Stimulated activated CD8-positive, alpha-beta memory T cell treated with anti-CD3 and anti-CD28 coated beads, Interleukin-4, amount 100 ng/mL, for 24 hours (primary cell): ENCODE measurements at places on chromosomes 4 and X.

GRCh38 chr4:150006197-150006596, 72.0 kb upstream of the DCLK2 start:
- DNase-seq, result no peak

DNA sequence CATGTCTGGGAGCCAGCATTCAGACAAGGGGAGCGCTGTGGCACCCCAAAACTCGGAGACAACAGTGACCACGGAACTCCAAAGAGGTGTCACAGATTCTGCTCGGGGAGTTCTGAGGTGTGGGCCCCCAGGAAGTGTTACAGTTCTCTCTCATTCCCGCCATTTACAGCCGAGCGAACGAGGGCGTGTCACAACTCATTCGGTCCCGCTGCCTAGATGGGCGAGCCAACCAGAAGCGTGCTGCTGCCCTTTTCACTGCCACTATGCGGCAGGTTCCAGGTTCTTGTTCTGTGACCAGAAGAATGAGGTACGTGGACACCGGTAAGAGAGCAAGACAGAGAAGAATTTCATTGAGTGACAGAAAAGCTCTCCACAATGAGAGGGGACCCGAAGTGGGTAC, 1370.6 kb upstream of the AGA start:
- no peak for DNase-seq

- no peak for DNase-seq
These were observed 25.8 kb downstream of the DOCK11 start for GRCh38 chrX:118521435-118521834.

GRCh38 chrX:133402830-133403625, 12.3 kb downstream of the GPC4 start:
- DNase-seq, result no peak

DNA sequence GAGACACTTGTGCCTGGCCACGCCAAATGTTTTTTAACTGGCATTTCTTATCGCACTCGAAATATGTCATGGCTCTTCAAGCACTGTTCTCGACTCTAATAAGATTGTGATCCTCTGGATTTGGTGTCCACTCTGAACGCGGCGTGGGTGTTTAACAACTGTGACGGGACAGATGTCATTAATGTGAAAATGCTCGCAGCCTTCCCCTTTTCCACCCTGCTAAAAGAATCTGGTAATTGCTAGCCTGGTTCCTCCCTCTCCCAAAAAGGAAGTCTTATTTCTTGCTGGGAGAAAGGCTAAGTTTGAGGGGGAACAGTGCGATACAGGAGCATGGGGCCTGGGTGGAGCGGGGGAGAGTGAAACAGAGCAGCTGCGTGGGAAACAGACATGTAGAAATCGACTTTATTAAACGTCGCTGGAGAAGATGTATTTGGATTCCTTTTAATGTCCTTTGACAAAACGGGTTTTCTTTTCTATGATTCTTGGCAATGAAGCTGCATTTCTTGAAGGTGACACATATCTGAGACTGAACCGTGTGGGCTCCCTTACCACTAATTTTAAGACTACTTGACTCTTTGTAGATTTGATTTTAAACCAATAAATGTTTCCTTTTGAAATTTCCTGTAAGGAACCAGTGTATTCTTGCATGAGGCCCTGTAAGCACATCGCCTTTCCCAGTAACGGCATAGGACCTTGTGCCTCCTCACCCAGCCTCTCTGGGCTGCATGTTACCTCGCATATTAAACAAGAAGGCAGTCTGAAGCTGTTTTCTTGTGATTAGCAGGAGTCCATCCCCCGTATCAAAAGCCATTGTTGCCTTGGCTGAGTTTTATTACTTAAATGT, 17.8 kb downstream of the TBC1D1 start:
- no peak for DNase-seq

DNA sequence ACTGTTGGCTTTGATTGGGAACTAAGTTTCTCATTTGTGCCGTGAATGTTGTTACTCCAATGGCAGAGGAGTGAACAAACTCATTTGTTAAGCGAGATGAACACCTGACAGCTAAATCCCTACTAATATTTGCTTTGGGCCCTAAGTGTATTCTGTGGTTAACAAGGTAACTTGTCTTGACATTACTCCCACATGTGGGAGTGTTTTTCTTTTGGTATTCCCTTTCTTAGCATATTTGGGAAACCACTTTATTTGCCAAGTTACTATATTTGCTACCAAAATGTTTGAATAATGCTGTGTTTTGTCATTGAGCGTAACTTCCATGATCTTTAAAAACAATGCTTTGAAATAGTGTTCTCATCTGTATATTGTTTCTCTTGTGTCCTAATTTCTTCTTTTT, 82.5 kb downstream of the ARHGAP10 start:
- DNase-seq, result no peak

DNA sequence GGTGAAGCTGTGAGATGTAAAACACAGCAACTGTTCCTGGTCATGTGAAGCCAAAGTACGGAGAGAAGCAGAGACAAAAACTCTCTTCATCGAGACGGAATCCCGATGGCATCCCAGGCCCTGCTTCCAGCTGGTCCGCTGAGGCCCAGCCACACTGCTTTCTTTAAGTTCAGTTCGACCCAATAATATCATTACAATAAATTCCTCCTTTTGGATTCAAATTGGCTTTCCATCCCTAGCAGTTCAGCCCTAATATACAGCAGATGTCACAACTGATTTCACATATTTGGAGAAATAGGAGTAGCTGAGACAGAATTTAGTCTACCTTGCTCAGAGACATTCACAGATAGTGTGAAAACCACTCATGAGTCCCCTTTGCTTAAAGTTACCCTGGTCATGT, 98.3 kb upstream of the SPRY1 start:
- DNase-seq, result no peak

GRCh38 chr4:144653781-144654545, 8.0 kb downstream of the HHIP start:
- DNase-seq, result no peak

DNA sequence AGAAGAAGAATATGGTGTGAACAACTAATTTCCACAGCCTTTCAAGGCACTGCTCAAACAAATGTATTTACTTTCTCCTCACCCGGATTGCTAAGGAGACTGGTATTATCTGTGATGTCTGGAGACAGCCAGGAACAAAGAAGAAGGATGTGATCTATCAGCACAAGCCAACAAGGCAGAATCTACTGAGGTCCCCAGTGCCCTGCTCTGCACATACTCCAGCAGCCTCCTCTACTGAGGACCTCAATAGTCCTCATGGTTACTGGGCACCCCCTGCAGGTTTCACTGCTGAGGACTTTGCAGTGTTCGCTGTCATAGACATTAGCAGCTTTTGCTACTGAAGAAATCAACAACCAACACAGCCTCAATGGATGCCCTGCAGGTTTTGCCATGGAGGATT, 930.1 kb downstream of the ADGRL3 start:
- no peak for DNase-seq

DNA sequence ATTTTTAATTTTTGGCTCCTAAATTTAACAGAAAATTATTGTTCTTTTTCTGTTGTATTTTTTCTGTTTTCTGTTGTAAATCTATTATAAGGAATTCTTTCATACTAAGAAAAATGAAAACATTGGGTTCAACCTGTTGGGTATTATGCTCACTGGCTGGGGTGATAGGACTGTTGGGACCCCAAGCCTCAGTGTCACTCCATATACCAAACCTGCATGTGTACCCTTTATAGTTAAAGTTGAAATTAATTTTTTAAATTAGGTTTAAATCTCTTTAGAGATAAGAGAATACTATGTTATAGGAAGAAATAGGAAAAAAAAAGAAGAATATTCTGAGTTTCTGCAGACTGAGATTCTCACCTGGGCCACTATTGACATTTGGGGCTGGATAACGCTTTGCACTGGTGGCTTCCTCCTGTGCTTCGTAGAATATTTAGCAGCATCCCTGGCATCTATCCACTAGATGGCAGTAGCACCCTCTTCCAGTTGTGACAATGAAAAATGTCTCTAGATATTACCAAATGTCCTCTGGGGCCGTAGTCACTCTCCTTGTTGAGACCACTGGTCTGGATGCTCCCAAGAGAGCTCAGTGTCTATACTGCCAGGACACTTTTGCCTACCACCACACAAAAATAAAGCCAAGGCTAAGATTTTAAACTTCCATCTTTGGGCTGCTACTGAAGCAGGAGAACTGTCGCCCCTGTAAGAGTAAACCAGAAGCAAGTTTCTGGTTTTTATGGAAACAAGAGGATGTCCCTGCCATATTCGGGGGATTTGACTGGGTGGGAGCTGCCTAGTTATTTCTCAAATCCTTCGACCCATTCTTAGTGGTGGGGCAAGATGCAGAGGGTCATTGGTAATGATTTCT, 22.4 kb upstream of the CLTRN start:
- peak; percentile 25 for DNase-seq

DNA sequence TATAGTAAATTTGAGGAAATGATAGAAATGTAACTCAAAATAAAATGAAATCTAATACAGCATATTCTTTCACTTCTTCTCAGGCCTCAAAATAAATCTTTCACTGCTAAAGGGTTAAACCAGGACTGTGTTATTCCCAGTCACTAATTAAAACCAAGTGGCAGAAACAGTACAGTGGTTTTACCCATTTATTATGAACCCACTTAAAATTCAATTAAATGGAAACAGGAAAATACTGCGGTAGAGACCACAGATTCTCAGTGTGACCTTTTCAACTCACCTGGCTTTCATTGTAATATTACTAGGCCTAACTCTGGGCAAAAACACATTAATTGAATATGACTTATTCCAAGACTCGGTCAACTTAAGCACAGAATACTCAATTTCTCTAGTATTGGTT, 176.5 kb upstream of the DKK2 start:
- no peak for DNase-seq

GRCh38 chrX:129997086-129997485, 14.7 kb downstream of the BCORL1 start:
- no peak for DNase-seq

DNA sequence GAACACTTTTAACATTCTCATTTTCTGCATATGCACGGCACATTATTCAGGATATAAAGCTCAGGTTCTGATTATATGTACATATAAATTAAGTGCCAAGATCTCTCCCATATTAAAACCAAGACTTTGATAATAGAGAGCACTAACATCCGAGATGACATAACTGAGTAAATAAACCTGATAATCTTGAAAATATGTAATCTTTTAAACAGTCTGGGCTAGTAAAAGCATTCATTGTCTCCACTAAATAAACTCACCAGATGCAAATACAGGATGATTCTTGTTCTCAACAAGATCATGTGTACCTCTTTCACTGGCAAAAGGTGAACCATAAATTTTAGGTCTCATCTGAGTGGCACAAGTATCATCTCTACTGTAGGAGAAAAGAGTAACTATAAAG, 942.2 kb downstream of the TRAM1L1 start:
- DNase-seq, result no peak

DNA sequence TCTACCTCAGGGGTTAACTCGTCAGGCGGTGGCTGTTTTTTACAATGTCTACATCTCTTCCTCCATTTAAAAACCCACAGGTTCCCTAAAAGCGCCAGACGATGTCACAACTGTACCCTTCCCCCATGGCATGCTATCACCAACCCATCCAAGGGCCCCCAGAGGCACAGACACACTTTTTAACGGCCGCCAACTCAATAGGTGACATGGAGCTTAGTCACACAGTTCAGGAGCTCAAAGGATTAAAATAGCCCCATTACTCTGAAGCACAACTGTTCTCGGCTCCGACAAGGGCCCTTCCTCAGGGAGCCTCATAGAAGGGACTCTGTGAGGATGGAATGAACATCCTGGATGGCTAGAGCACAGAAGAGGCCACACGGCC, 12.4 kb downstream of the SH3KBP1 start:
- no peak for DNase-seq

DNA sequence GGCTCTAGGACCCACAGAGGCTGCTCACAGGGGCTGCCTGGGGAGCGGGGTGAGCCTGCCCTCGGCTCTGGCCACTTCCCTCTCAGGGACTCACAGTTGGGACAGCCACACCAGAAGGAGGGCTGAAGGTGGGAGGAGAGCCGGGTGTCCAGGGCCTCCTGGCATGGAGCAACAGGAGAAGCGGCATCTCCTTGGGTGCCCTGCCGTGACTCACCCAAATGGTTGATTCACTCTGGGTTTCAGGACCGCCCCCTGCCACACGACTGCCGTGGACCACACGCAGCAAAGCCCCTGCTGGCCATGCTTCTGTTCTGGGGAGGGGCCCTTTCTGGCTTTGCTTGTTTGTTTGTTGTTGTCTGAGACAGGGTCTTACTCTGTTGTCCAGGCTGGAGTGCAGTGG, 86.0 kb upstream of the AFAP1 start:
- no peak for DNase-seq

DNA sequence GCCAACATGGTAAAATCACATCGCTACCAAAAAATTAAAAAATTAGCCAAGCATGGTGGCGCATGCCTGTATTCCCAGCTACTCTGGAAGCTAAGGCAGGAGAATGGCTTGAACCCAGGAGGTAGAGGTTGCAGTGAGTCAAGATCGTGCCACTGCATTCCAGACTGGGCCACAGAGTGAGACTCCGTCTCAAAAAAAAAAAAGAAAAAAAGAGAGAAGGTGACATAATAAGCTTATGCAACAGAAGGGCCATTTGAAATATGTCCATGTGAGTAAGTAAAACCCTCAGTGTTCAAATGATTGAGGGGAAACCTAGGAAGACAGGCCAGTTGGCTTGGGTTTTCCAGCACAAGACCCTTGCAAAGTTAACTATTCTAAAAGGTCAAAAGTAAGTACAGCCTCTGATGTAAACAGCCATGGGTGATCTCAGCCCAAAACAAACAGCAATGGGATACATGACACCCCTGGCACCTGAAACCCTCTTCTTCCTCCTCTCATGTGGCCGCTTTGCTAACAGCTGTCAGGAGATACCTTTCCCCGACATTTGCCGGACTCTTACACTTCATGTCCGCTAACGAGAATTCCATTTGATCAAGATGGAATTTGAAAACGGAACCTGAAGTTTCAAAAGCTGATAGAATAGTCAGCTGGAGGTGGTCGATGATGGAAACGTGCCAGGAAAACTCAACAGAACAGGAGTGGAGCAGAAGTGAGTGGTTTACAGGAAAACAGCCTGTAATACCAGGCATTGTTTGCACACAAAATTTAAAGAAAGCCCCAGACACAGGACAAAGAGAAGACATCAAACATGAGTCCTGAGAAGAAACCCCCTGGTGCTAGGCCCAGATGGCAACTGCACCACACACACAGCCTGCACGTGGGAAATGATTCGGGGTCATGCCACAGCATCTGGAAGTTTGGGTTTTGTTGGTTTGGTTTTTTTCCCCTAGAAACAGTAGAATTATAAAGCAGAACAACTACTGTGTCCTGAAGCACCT, 93.0 kb upstream of the STS start:
- no peak for DNase-seq

DNA sequence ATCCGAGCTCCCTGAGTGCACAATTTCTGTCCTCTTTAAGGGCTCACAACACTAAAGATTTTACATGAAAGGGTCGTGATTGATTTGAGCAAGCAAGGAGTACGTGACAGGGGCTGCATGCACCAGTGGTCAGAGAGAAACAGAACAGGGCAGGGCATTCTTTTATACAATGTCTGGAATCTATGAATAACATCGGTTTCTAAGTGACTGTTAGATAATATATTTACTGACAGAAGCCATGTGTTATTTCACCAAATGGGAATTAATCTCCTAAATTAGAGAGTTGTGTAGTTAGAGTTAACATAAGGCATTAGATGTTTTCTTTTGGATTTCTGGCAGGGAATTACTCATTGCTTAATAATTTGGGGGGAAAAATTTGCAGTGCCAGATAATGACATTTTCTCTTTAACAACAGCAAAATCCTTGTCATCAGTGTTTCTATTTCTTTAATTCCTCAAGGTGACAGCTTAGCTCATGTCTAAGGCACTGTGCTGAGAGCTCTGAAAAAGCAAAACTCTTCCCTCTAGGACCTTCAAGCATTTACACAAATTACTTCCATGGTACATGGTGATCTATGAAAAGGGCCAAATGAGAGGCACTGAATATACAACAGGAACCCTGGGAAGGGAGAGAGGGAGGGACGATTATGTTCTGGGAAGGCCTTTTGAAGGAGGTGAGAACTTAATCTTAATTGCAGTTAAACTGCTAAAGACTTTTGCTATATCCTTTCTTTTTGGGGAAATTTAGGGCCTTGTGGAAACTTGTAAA, 145.0 kb downstream of the RTL3 start:
- DNase-seq, result no peak
